Stimulated activated CD8-positive, alpha-beta memory T cell treated with anti-CD3 and anti-CD28 coated beads, Interleukin-7, amount 100 ng/mL, for 24 hours (primary cell): ENCODE measurements at places on chromosomes 11 and 22.

DNA sequence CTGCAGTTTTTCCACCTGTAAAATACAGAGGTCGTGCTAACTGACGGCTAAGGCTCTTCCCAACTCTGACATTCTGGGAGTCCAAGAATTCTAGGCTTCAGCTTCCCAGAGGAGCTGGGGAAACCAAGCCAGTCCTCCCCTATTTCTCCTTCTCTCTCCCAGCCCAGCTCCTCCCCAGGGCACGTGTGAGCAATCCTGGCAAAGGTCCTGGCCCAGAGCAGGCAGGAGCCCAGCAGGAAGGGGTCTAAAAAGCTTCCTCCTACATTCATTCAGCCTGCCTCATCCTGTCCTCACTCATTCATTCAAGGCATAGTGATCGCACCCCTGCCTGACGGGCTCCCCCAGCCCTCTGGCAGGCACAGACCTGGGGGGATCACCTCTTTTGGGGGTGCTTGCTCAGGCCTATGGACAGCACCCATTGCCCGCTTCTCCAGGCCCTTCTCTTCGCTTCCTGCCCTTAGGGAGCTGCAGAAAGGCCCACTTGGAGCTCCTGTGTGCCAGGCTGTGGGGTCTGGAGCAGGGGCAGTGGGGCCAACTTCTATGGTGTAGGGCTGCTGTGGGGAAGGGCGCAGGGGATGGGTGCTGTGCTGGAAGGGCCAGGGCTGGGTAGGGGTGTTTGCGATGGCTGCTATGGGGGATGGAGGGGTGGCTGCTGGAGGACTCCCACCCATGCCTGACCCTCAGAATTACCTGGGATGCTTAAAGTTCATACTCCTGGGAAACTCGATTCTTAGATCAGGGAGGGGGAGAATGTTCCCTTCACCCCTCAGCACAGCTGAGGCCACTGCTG, 9.8 kb downstream of the KCNC1 start:
- DNase-seq: no peak

DNA sequence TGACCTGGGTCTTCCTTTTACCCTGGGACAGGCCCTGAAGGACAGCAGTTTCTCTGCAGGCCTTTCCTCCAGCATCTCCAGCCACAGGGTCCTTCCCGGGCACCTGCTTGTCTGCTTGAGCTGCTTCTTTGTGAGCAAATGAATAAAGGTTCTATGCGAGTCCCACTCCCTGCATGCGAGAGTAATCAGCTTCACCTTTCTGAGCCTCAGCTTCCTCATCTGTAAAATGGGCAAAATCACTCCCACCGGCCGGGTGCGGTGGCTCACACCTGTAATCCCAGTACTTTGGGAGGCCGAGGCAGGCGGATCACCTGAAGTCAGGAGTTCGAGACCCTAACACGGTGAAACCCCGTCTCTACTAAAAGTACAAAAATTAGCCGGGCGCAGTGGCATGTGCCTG, 31.1 kb downstream of the IFT27 start:
- no peak for DNase-seq

GRCh38 chr22:40345271-40345670, 1.0 kb upstream of the ADSL start:
- DNase-seq: no peak

DNA sequence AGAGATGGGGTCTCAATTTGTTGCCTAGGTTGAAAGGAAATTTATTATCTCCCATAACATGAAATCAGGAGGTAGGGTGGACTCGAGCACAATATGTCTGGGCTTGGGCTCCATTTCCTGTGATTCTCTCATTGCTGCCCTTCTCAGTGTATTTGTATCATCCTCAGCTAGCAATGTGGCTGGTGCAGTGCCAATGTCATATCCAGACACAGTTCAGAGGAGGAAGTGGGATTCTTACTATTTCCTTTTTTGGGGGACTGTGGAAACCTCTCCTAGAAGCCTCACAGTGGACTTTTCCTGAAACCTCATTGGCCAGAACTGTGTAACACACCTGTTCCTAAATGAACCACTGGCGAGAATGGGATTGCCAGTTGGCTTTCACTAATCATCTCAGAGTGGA, 21.0 kb upstream of the SWAP70 start:
- DNase-seq: no peak

- DNase-seq: no peak
Observed at GRCh38 chr11:64150481-64151239, 15.3 kb downstream of the MACROD1 start.
